ENCODE measurements at places on chromosomes 7 and 10.

GRCh38 chr7:6163402-6163801, 109.0 kb downstream of the CYTH3 start:
- no peak for DNase-seq

DNA sequence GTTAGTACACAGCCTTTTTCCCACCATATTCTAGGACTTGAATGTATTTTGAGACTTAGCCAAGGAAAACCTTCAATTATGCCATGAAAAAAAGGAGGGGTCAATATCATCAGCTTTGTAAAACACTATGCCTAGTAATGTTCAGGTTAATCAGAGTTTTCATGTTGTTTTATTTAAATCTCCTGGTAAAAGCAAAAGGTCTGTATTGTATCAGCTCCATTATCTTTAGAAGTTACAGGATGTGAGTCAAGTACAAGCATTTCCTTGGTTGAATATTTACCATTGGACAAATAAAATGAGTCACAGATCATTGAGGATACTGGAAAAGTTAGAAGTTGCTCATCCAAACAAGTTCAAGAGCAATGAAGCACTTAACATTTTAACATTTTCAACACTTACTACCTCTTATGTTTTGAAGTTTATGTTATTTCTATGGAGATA, 89.9 kb upstream of the CAPZA2 start:
- DNase-seq = peak; percentile 97

- DNase-seq = no peak
Measured at GRCh38 chr7:20778063-20778721, 8.5 kb downstream of the SP8 start.

DNA sequence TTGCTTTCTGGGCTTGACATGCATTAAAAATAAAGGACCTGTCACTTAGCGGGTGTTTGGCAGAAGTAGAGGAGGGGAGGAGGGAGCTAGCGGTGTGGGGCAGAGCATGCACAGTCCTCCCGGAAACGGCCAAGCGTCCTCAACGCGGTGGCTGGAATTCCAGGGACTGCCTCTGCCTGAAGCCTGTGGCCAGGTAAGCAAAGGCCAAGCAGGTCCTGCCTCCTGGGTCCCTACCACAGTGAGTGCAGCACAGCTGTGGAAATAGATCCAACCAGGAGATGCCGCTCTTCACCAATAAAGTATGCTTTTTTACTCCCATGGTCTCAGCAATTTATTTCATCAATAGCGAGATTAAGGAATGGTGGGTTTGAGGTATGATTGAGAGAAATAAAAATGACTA, 323.4 kb downstream of the WDR37 start:
- DNase-seq = no peak

- no peak for DNase-seq
Measured at GRCh38 chr7:69429911-69430383, 168.3 kb upstream of the AUTS2 start.

DNA sequence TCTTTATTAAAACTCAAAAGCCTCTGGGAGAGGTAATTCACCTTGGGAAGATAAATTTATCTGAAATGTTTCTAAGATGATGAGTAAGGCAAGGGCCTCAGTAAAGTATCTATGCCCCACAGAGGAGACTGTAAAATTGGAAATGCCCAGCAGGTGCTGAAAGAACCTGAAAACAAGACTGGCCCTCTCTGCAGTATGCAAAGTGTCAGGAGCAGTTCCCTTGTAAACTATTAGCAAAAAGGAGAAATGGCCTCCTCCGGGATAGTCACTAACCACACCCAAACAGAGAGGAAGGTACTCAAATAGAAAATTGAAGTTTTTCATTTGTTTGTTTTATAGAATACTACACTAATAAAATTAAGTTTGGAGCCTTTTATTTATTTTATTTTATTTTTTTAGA, 81.2 kb downstream of the FZD1 start:
- DNase-seq = no peak

GRCh38 chr10:100713049-100713858, 32.1 kb upstream of the PAX2 start:
- DNase-seq = no peak

GRCh38 chr10:96791902-96792301, 40.2 kb upstream of the LCOR start:
- DNase-seq = no peak

DNA sequence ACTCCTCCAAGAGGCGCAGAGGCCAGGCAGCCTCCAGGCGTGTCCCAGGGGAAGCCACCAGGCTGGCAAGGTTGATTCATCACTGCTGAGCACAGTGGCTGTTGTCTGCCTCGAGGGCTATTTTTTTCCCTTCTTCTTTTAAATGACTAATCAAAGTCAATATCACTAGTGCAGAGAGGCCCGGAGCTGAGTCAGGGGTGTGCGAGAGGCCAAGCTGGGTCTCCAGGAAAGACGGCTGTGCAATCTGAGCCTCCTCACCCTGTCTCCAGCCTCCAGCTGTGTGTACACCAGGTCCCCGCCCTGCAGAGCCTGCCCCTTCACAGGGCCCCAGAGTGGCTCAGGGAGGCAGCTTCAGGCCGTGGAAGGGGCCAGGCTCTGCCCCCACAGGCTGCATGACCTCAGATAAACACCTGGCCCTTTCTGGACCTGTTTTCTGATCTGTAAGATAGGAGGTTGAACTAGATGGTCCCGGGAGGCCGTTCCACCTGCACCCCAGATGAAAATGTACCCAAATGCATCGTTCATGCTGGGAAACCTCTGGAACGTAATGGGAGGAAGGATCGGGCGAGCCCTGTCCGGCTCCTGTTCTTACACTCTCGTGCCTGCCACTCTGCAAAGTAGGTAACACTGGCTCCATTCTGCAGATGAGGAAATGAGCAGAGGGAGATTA, 3.7 kb downstream of the STX1A start:
- DNase-seq = peak; percentile 99

GRCh38 chr10:125689955-125690569, 7.1 kb upstream of the TEX36 start:
- no peak for DNase-seq

- no peak for DNase-seq
Measured at GRCh38 chr7:27065709-27066108, 30.1 kb downstream of the HOXA1 start.

Measured in RCC 7860 (cell line).